ENCODE measurements at places on chromosomes 1 and 21.
A peak's percentile ranks its signal among the peaks of the same experiment; 100 is the strongest.

DNA sequence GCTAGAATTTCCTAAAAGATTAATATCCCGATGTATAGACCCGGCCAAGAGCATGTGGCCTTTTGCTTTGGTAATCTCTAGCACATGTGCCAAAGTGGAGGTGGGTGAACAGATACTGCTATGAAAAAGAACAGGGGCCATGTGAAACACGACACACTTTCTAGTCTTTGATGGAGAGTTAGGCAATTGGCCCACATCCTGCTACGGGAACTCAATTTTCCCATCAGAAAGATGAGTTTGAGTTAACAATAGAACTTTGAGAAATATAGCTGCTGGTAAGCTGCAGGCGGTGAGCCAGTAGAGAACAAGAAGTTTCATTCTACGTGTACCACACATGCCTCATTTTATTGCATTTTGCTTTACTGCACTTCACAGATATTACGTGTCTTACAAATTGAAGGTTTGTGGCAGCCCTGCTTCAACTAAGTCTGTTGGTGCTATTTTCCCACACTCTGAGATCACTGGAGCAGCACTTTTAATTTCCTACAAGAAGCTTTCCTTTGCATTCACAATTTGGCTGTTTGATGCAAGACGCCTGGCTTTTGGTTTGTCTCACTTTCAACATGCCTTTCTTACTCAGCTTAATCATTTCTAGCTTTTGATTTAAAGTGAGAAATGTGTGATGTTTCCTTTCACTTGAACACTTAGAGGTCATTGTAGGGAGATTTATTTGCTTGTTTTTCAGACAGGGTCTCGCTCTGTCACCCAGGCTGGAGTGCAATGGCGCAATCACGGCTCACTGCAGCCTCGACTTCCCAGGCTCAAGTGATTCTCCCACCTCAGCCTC lies 46.3 kb downstream of the HTR6 start:
- peak; percentile 36 for DNase-seq

DNA sequence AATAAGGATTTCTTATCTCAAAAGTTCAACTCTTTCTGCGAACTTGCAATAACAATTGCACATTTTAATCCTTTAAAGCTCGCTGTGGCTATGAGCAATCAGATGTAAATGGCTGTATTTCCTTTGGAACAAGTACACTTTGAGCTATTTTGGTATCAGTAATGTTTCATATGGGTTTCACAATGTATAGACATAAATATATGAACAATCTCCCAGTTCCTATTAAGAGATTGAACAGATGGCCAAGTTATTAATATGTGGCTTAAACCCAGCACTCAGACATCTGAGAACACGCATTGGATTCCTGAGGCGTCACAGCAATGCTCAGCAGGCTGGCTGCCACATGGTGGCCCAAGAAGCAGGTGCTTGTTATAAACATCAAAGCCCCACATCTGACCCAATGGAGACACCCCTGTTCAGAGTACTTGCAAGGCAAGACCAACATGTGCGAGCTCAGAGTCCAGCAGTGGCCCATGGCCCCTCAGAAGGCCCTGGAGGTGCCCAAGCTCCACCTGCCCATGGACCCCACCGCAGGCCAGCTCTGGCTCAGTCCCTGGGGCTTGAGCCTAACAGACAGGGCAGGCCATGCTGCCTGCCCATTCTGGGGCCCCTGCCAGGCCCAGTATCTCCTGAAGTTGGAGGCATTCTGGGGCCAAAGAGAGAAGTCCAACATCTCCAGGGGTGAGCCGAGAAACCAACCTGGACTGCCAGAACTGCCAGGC lies 23.7 kb downstream of the PSMG1 start:
- DNase-seq, result no peak

GRCh38 chr1:159829273-159829634 lies 2.6 kb downstream of the SLAMF8 start:
- no peak for DNase-seq

DNA sequence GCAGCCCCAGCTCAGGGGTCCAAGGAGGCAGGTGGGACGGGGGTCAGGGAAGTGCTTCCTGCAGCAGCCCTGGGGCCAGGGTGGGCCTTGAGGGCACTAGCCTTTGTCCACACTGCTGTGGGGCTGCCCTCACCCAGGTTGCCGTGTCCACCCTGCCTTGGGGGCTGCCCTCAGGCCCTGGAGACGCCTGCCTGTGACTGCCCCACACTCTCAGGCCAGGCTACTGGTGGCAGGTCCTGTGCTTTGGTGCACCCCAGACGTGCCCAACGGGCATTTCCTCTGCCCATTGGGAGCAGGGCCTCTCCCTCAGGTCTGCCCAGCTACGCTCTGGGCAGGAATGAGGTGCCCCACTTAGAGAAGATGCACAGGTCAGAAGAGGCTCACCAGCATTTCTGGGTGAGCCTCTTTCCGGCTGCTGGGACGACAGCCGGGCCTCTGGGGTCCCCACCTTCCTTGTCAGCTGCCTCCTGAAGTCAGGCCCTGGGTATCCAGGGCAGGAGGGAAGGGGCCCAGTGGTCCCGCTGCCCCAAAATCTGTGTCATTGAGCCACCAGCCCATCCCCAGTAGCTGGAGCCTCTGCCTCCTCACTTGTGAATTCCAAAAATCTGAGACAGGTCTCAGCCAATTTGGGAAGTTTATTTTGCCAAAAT lies 2.7 kb upstream of the MMEL1 start:
- DNase-seq, result no peak

DNA sequence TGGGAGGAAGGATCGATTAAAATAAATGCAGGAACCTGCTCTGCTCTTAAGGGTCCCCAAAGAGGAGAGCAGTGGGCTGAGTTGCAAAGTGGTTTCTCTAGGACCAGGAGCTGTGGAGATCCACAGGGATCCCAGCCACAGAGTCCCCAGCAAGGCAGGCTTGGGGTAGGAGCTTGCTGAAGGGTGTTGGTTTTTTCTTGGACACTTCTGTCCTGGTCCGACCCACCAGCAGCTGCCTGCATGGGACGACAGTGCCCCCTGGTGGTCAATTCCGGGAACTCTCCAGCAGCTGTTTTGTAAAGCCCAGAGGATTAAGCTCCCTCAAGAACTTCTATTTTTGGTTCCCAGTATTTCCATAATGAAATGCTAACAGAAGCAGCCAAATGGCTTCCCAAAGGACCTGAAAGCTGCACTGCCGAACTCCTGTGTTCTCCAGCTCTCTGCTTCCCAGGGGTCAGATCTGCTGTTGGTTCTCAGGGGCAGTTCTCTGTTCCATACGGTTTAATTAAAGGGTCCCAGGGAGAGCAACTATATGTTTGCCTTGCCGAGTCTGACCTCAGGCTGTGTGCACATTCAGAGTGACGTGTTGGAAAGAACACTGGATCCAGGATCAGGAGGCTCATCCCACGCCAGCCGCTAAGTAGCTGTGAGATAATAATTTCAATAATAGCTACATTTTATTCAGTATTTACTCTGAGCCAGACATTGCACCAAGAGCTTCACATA lies 23.2 kb downstream of the NENF start:
- peak; percentile 88 for DNase-seq

DNA sequence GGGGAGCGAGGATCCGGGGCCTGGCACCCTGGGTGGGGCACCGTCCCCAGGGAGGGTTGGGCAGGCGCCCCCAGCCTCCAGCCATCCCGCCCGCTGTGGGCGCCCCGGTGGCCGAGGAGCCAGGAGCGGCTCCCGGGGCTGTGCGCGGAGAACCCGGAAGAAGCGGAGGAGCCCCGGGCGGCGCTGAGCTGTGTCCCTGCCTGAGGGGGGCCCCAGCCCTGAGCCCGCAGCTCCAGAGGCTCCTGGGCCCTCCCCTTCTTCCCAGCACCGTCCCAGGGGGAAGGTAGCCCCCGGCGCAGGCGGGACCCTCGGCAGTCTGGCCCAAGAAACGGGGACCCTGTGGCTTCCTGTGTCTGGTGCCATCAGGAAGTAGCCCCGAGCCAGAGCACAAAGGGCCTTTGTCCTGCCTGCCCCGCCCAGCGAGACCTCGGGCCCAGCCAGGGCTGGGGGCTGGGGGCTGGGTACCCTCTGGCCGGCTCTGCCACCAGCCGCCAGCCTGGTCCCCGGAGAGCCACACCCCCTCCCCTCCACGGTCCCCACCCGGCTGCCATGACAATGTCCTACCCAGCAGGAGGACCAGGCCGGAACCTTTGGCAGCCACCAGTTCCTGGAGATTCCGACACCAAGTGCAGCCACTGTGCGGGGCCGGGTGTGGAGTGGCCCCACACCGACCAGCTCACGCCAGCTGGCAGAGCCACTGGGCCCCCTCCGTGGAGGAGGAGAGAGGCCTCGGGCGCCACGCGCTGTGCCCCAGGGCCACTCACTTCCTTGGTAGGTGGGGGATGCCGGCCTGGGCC lies 15.6 kb upstream of the TTLL10 start:
- DNase-seq, result no peak

DNA sequence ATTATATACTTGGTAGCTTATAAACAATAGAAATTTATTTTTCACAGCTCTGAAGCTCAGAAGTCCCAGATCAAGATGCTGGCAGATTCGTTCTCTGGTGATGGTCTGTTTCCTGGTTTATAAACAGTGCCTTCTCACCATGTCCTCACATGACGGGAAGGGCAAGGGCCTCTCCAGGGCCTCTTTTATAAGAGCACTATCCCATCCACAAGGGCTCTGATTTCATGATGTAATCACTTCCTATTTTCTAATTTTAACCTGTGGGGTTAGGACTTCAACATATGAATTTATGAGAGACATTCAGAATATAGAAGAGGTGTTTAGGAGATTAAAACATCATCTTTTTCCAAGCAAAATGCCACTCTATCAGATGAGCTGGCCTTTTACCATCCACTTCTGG lies 32.1 kb upstream of the PLPPR4 start:
- DNase-seq, result no peak

DNA sequence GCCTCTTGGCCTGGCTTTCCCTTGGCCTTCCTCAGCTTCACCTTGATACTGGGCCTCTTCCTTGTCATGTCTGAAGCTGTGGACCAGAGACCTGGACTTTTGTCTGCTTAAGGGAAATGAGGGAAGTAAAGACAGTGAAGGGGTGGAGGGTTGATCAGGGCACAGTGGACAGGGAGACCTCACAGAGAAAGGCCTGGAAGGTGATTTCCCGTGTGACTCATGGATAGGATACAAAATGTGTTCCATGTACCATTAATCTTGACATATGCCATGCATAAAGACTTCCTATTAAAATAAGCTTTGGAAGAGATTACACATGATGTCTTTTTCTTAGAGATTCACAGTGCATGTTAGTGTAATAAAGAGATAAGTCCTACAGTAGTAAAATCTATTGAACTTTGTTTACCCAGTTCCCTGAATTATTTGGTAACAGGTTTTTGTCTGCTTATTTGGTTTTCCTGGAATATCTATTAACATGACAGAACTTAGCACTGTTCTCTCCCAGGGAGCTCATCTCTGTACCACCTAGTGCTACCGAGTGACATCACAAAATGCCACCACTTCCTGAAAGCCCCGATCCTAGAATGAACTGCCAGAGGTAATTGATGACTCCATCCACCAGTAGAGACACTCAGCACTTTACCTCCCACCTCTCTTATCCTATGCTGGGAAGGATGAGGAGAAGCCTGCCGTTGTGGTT lies 22.2 kb downstream of the UBE2T start:
- no peak for DNase-seq

GRCh38 chr1:221735999-221736398 lies 5.9 kb downstream of the DUSP10 start:
- DNase-seq, result no peak

DNA sequence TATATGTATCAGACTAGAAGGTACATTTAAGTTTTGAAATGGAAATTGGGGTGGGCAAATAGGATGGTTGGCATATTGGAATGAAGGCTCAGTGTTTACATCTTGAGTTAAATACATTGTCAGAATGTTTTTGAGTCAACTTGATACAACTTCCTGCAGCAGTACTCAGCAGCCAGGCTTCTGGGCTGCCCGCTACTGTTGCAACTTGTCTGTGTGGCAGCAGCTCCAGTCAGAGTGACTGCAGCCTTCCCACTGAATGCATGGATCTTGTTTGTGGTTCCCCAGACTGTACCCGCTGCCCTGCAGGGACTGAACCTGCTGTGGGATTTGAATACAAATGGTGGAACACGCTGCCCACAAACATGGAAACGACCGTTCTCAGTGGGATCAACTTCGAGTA lies 24.9 kb upstream of the SARS1 start:
- DNase-seq, result no peak

DNA sequence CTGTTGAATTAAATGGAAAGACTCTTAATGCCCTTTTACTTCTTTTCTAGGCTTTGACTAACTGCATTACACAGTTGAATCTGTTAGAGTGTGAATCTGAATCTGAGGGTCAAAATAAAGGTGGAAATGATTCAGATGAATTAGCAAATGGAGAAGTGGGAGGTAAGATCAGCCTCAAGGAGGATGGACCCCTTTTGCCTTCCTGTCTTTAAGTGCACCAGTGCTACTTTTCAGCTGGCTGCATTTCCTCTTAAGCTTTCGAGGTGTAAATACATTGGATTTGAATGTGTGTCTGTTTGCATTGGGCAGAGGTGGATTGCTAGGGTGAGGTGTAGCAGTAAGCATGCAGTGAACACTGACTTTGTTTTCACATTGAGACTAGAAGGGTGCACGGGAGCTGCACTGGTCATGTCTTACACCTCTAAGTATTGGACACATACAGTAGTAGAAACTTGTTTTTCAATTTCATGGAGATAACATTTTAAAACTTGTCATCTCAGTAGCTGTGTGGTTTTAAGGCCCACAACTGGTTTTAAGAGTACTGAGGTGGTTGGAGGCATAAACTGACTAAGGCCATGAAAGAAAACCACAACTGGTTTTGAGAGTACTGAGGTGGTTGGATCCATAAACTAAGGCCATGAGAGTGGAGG lies 35.4 kb downstream of the MIA3 start:
- peak; percentile 20 for DNase-seq

DNA sequence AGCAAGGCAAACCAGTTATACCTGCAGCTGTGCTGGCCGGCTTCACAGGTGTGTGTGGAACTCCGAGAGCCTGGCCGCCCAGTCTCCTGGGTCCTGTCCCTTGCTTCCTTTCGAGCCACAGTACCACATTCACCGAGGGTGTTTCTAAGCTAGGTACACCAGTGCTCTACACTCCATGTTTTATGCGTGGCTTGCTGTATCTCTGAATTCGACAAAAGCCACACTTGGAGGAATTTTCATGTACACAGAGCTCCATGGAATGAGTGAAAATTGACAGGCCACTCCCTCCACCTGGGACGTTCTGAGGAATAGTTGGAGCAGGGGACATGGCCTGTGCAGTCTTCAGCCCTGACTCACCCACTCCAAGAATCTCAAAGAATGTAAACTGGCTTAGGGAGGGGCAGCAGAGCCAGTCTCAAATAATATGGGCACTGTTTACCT lies 14.0 kb downstream of the ETS2 start:
- DNase-seq, result no peak

GRCh38 chr21:42431196-42431595 lies 27.5 kb downstream of the UBASH3A start:
- no peak for DNase-seq

DNA sequence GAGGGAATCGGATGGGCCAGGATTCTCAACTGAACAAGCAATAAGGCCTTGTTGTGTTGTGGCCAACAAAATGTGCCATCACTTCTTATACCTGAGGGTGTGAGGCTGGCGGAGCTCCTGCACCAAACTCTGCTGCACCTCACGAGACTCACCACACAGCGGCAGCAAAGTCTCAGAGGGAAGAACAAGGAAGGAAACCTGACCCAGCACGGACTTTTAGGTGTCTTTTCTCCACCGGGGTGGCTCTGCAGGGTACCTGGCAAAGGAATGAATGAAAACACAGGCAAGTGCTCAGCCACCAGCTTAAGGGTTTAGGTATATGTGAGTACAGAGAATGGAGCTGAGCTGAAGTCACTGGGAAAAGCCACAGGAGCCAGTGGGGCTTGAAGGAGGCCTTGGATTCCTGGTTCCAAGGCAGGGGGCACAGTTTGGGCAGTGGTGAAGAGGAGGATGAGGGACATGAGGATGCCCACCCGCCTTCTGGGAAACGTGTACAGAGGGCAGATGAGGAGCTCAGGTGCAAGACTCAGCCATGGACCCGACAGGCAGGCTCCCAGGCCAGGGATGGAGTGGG lies 31.1 kb upstream of the HSD3B1 start:
- peak; percentile 4 for DNase-seq

Data from stimulated activated CD4-positive, alpha-beta T cell treated with anti-CD3 and anti-CD28 coated beads, Interleukin-4, amount 100 ng/mL, for 24 hours (primary cell).